ENCODE measurements at places on chromosomes 11 and 22.
A peak's percentile ranks its signal among the peaks of the same experiment; 100 is the strongest.

DNA sequence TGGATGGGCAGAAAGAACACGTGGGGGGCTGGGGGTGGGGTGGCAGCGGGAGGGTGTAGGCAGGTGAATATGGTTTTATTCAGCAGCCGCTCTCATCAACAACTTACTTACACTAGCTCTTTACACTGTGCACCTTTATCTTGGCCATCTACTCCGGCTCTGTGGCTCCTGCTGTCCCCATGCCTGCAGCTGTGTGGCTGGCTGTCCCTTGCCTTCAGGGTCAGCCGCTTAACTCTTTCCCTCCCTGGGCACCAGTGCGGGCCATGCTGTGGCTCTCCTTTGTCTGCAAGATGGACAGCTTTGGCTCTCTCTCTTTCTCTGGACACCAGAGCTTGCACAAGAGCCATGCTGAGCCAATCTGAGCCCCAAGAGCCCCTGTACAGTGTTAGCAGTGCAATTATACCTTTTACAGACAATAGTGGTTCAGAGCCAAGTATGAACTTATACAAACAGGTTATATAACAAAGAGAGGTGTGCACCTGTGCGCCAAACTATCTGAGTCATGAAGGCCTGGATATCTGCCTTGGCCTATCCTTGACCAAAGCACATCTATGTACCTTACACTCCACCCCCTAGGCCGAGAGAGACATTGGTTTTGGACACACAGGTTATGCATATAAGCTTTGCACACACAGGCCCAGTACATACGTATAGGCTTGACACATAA is 94.3 kb upstream of the CTSC start:
- no peak for DNase-seq

DNA sequence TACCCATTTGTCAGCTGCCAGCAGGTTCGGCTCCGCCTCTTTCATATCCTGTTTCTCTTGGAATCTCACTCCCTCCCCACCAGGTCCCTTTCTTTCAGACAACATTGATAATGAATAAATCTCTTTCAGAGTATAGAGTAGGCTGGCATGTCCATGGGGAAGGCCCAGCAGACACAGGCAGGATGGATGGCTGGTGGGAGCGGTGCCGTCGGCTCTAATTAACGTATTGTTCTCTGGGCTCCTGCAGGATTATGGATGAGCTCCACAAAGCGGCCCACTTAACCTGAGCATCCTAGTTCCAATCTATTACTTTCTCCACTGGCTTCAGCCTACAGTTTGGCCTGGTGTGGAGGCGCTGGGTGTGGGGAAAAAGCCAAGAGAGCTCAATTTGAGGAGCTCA is 588.0 kb downstream of the BUD13 start:
- no peak for DNase-seq

DNA sequence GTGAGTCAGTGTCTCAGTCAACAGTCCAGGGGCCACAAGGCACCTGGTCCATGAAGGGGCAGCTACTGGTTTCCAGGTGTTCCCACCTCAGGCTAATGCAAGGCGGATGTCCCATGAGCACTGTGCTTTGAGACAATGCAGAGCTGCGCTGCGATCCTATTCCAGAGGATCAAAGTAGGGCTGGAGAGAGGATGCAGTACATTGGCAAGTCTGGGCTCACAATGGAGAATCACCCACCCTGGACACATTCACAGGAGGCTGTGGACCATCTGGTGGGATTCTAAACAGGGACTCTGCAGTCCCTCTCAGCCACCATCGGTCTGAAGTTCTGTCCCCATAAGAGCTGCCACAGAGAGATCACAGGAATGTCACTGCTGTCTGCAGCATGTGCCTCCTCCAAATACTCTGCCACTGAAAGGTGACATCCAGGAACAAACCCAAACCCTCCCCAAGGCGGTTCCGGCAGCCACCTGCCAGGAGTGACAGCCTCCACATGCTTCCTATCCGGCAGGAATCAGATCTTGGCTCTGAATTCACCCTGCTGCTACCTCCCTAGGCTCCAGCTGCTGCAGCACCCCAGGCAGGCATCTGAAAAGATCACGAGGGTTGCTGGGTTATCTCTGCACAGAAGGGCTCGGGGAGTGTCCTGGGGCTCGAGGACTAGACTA is 45.3 kb upstream of the SERPIND1 start:
- no peak for DNase-seq

- no peak for DNase-seq
Measured at GRCh38 chr22:27504360-27505253, 296.9 kb downstream of the MN1 start.

DNA sequence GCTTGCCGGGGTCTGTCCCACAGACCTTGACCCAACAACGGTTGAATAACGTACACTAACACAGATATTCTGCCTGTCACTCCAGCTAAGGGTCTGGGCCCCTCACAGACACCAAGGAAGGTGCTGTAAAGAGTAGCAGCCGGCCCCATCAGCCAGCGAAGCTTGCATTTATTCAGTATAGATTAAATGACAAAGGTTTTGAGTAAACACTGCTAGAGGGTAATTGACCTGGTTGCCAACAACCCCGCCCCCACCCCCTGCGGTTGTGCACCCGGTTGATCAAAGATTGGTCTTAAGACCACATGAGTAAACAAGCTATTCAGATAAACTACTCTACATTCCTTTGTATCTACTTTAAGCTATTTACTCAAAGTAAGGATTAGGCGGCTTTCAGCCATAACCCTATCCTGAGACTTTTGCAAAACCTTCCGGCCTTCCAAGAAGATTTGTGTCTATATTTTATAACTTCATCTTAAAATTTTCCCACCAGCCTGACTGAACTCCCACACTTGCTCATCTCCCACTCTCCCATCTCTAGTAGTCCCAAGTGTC is 4.8 kb upstream of the CKAP5 start:
- DNase-seq = no peak

DNA sequence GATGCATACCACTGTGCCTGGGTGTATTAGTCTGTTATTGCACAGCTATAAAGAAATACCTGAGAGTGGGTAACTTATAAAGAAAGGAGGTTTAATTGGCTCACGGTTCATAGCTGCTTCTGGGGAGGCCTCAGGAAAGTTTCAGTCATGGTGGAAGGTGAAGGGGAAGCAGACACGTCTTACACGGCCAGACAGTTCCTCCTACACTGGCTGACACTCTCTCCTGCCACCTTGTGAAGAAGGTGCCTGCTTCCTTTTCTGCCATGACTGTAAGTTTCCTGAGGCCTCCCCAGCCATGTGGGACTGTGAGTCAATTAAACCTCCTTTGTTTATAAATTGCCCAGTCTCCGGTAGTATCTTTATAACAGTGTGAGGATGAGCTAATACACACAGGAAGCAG is 33.6 kb upstream of the CD81 start:
- DNase-seq = no peak

DNA sequence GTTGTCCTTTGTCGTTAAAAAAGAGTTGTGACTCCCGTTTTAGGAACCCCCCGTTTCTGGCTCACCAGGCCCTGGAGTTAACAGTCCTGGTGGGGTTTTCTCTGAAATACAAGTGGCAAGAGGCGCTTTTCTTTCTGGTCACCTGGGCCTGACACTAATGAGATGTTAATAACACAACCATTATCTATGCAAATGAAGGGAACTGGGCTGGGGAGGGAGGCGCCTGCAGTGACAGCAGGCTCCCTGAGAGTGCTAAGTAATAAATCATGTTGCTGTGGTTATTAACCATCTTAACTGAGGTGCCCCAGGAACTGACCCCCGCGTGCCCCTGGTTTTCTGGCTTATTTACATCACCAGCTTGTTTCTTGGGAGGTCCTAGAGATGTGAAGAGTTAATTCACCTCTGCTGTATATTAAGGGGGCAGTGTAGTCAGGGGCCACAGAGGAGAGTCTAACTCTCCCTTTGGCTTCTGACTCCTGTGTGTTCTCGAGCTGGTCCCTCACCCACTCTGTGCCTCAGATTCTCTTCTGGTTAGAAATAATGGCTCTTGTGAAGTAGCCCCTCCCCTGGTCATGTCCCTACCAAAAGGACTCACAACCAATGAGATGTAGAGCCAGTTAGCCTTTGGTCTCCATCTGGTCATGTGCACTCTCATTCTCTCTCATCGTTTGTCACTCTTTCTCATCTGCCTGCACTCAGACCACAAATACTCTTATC is 276.6 kb upstream of the CADM1 start:
- no peak for DNase-seq

GRCh38 chr11:69825037-69825834 is 6.0 kb upstream of the FGF3 start:
- no peak for DNase-seq

DNA sequence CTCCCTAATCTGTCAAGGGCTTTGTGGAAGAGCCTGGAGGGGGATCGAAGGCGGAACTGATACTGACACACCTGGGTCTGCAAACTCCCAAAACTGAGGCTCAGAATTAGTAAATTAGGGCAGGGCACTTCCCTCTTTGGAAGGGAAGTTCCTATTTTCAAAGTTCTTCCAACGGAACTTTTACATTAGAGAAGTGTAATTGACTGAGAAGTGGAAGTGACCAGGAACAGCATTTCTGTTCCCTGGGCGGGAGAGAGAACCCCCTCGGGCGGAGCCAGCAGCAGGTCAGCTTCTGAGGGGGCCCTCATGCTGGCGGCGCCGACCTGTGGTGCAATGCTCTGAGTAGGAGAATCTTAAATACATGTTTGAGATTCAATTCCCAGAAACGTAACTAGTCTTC is 1.1 kb upstream of the CBL start:
- peak; percentile 79 for DNase-seq

- no peak for DNase-seq
Measured at GRCh38 chr22:24027389-24027975, 16.4 kb downstream of the CABIN1 start.

DNA sequence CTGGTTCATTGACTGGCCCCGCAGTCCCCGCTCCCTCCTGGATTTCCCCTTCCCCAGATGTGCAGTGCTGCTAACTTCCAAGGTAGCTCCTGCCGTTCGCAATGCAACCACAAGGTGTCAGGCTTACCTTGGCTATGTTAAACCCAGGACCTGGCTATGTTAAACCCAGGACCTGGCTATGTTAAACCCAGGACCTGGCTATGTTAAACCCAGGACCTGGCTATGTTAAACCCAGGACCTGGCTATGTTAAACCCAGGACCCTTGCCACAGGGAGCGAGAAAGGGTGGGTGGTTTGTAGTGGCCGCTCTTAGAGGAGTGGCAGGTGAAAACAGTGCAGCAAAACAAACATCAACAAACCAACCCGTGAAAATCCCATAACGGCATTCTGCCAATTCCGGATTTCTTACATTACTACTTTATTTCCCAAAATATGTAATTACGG is 2.9 kb upstream of the ADAMTS8 start:
- peak; percentile 31 for DNase-seq

DNA sequence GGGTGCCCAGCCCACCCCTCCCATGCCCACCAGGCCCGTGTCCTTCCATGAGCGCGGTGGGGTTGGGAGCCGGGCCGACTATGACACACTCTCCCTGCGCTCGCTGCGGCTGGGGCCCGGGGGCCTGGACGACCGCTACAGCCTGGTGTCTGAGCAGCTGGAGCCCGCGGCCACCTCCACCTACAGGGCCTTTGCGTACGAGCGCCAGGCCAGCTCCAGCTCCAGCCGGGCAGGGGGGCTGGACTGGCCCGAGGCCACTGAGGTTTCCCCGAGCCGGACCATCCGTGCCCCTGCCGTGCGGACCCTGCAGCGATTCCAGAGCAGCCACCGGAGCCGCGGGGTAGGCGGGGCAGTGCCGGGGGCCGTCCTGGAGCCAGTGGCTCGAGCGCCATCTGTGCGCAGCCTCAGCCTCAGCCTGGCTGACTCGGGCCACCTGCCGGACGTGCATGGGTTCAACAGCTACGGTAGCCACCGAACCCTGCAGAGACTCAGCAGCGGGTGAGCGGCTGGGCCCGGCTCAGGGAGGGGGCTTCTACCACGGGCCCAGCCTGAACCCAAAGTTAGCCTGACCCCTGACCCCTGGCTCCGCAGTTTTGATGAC is 3.0 kb downstream of the PKP3 start:
- peak; percentile 69 for DNase-seq

GRCh38 chr11:83611031-83611430 is 324.9 kb upstream of the CCDC90B start:
- DNase-seq = no peak

- DNase-seq = no peak
Measured at GRCh38 chr22:46356496-46357480, 21.3 kb downstream of the TRMU start.

GRCh38 chr11:64849598-64850356 is 5.3 kb upstream of the CDC42BPG start:
- no peak for DNase-seq

- DNase-seq = no peak
Measured at GRCh38 chr11:102476069-102476468, 23.5 kb upstream of the TMEM123 start.

DNA sequence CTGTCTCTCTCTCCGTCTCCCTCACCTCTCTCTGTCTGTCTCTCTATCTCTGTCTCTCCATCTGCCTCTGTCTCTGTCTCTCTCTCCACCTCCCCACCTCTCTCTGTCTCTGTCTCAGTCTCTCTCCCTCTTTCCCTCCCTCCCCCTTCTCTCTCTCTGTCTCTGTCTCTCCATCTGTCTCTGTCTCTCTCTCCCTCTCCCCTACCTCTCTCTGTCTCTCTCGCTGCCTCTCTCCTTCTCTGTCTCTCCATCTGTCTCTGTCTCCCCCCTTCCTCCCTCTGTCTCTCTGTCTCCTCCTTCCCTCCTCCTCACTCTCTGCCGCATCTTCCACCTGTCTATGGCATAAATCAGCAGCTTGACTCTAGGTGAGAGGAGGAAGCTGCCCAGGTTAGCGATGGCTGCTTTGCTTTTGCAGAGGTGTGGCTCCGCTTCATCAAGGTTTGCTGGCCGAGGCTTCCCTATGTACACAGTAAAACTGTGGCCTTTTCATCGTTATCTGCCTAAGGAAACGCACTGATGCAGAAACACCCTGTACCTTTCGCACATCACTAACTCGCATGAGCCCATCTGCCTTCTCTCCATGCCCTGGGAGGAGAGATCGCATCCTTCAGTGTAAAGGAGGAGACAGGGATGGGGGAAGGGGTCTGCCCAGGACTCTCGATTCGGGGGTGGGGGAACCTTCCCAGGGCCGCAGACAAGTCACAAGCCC is 44.5 kb downstream of the ANO1 start:
- DNase-seq = no peak

GRCh38 chr11:113982306-113982705 is 7.4 kb downstream of the HTR3A start:
- no peak for DNase-seq

DNA sequence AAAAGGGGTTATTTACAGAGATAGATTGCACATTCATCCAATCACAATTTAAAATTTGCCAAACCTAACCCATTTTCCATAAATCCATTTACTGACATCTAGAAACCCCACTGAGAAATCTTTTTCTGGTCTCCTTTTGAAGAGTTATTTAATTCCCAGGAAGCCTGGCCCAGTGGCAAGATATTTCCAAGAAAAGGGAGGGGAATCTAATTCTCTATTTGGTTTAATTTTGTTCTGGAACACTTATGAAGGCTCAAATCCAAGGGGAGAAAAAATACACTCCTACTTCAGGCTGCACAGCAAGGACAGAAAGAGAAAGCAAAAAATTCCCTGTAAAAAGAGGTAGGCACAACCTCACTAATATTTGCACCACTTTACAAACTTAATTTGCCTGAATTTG is 88.2 kb upstream of the LDLRAD3 start:
- DNase-seq = no peak

GRCh38 chr11:3170044-3170755 is 5.1 kb upstream of the OSBPL5 start:
- DNase-seq = no peak

GRCh38 chr22:48367731-48368130 is 1459.9 kb downstream of the BRD1 start:
- DNase-seq = no peak

Measured in AML-193 (cell line).